ENCODE measurements at places on chromosomes 1 and 21.

DNA sequence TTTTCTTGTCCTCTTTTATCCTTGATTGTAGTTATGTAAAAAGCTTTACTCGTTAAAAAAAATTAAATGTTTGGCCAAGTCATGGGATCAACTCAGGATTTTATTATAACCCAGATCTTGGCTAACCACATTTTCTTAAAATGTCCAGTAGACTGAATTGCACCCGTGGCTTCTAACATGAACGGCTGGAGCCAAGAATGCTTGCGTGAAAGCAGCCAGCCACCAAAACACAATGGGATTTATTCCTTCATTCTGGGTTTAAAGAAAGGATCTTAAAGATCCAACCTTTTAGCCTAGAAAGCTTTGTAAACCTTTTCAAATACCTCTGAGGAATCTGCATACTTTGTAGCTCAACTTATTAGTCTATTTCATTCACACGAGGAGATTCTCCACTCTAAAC is 404.4 kb downstream of the USP25 start:
- DNase-seq, result peak; percentile 57

- no peak for DNase-seq
Observed at GRCh38 chr1:44496541-44497171, 91.6 kb downstream of the RNF220 start.

DNA sequence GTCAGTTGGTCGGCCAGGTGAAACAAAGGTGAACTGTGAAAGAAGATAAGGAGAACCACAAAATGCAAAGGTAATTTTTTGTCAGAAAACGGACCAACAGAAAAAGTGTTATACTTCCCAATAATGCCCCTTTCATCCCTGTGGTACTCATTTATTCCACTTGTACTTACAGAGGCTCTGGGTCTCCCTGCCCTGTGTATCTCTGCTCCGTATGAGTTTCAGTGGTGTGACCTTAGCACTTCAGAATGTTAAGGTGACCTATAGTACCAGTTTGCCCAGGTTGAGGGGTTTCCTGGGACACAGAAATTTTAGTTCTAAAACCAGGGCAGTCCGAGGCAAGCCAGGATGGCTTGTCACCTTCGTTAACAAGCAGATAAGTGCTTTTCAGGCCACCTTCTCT is 254.8 kb downstream of the OLFM3 start:
- DNase-seq, result no peak

DNA sequence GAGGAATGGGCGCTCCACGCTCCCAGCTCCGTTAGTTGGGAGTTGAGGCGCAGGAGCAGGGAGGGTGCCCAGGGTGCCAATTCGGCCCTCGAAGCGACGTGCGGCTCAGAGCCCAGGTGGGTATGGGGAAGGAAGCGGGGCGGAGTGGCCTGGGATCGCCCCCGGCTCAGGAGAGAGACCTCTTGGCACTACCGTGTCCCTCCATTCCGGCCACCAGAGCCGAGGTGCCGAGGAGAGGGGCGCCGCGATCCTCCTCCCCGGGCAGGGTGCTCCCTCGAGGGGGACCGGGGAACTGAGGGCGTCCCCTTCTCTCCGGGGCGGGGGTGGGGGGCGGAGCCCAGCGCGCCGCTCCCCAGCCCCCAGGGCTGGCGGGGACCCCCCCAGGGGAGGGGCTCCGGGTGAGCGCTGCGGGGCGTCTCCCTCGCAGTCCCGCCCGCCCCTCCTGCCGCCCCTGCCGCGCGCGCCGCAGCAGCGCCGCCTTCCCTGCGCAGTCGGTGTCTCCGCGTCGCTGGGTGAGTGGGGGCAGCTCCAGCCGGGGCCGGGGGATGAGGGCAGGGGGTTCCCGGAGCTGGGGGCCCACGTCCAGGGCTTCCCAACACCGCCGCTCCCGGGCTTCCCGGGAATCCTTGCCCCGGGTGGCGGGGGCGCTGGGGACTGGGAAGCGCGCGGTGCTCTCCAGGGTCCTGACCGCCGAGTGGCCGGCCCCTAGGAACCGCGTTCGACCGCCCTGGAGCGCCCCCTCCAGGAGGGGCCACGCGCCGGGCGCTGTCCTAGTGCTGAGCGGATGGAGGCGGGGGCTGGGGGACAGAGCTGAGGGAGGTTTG is at the start of gene HPCA:
HPCA (plus strand) TSS at position 488 of the 824 bp plus-strand sequence. CDS start 2,408 bp downstream, outside the sequence.
- peak; percentile 49 for DNase-seq

GRCh38 chr1:63732666-63733065 is 41.2 kb upstream of the ROR1 start:
- no peak for DNase-seq

DNA sequence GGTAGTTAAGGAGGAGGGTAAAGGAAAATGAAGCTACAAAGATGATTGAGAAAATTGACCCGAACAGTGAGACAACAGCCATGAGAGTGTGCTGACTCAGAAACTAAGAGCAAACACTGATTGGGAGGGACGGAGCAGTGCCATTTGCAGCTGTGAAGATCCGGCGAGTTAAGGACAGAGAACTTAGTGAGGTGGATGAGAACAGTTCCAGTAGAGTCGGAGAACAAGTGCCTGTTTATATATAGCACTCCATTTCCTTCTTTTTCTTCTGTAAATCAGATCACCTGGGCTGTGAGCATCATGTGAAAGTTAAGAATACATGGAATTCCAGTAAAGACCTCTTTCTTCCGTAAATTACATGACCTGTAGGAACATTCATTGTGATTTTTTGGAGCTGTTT is 145.7 kb downstream of the KCNK2 start:
- no peak for DNase-seq

- DNase-seq, result no peak
Observed at GRCh38 chr1:170538687-170539086, 6.7 kb downstream of the GORAB start.

DNA sequence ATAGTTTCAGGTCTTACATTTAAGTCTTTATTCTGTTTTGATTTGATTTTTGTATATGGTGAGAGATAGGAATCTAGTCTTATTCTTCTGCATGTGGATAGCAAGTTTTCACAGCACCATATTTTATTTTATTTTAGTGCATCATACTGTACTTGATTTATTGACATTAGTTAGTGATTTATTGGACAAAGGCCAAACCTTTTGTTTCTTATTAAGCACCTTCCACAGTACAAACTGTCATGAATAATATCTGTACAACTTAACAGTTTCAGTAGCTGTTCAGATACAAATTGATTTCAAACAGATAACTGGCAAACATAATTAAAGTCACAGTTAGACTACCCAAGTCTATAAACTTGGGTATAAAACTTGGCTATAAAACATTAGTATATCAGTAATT is 15.8 kb downstream of the CD1D start:
- no peak for DNase-seq

GRCh38 chr1:1307261-1307922 is 338 bp downstream of the ACAP3 start:
- peak; percentile 68 for DNase-seq

- no peak for DNase-seq
Observed at GRCh38 chr21:42437786-42438185, 34.1 kb downstream of the UBASH3A start.

- DNase-seq, result no peak
Observed at GRCh38 chr1:53265581-53265980, 27.3 kb upstream of the MAGOH start.

DNA sequence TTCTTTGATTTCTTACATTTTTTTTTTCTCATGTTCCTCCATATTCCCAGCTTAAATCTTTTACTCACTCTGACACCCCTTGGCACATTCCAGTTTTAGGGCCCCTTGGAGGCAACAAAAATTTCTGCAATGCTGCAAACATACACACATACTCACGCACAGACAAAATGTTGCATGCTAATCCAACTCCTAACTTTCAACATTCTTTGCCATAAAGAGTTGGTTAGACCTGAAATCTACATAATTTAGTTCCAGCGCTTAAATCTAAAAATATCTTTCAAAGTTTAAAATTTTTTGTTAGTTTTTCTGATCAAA is 103.9 kb downstream of the PTPN14 start:
- no peak for DNase-seq

DNA sequence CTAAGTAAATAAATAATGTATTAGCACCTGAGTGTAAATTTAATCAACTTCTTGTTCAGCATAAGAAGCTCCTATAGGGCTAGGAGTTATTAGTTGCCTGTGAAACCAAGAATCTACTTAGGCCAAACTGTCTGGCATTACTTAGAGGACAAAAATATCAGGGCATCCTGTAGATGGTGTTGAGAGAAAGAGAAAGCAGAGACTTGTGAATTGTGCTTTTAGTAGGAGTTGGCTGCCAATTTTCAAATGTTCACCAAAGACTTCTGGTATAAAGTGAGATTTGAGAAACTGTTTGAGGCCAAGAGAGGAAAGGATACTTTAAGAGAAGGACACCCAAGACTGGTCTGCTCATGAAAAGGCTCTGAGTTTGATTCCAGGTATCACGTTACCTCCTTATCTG is 315.5 kb upstream of the DEPDC1 start:
- DNase-seq, result no peak

GRCh38 chr1:196459383-196459782 is 148.9 kb downstream of the KCNT2 start:
- no peak for DNase-seq

DNA sequence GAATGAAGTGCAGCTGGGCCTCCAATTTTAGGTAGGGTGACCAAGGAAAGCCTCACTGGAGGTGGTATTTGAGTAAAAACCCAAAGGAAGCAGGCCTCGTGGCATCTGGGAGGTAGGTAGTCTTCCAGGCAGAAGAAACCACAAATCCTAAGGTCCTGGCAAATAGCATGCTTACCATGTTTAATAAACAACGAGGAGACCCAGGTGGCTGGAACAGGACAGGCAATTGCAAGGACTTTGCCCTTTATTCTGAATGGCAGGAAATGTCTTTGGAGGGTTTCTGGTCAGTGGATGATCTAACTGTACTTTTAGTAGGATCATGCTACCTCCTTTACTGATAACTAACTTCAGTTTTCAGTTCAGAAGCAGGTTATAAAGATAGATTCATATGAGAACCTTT is 52.2 kb downstream of the EPB41 start:
- no peak for DNase-seq

- DNase-seq, result no peak
Observed at GRCh38 chr1:108000620-108001111, 35.7 kb upstream of the VAV3 start.

DNA sequence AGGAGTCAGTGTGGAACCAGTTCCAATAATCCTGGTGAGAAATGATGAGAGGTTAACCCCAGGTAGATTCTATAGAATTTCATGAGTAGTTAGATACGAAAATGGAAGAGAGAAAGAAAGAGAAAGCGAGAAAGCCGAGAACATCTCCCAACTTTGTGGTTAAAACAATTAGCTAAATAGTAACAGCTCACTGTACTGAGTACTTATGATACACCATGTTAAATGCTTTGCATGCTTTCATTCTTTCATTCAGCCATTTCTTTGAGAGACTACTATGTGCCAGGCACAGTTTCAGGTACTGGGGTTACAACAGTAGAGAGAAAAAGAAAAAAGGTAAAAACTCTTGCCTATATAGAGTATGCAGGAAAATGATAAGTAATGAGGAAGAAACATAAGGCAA is 109.7 kb upstream of the SYT6 start:
- DNase-seq, result no peak

- no peak for DNase-seq
Observed at GRCh38 chr1:4512636-4513035, 141.8 kb upstream of the AJAP1 start.

GRCh38 chr1:37703061-37703460 is 10.7 kb downstream of the CDCA8 start:
- no peak for DNase-seq

GRCh38 chr1:70978623-70979022 is 69.0 kb downstream of the PTGER3 start:
- no peak for DNase-seq

DNA sequence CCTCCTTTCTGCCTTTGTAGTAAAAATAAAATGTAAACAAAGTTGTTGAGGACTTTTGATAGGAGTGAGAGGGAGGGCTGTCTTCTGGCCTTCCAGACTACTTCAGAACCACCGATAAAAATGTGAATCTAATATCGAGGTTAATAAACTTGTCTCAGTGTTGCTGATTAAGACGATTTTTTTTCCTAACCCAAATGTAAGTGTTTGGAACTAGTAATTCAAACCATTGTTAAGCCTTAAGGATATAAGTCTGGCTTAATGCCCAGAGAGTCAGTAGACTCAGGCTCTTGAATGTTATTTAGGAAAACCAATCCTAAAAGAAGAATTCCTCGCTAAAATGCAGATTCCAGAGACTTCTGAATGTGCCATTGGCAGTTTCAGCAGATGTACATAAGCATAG is 356.9 kb downstream of the SIPA1L2 start:
- DNase-seq, result no peak

DNA sequence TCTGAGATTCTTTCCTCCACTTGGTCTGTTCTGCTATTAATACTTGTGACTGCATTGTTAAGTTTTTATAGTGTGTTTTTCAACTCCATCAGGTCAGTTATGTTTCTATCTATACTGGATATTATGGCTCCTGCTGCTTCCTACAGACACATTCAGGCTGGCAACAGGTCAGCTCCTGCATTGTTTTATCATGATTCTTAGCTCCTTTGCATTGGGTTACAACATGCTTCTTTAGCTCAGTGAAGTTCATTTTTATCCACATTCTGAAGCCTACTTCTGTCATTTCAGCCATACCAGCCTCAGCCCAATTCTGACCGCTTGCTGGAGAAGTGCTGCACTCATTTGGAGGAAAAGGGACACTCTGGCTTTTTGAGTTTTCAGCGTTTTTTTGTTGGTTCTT is 37.3 kb upstream of the F3 start:
- DNase-seq, result no peak

DNA sequence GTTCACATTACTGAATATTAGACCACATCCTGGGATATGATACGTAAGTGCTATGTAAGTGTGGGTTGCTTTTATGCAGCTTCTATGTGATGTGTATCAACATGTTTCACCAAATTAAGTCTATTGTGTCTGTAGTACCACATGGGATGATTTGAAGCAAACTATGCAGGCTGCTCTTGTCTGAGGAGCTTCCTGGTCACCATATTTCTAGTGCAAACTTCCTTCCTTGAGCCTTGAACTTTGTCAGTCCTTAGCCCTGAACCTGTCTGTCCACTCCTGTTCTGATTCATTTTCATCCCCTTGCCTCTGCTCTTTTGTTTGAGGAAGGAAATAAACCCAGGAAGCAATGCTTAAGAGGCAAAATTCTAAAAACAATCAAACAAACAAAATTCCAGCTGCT is 117.5 kb upstream of the VANGL1 start:
- DNase-seq, result no peak

GRCh38 chr1:5664906-5665875 is 327.0 kb downstream of the NPHP4 start:
- no peak for DNase-seq

DNA sequence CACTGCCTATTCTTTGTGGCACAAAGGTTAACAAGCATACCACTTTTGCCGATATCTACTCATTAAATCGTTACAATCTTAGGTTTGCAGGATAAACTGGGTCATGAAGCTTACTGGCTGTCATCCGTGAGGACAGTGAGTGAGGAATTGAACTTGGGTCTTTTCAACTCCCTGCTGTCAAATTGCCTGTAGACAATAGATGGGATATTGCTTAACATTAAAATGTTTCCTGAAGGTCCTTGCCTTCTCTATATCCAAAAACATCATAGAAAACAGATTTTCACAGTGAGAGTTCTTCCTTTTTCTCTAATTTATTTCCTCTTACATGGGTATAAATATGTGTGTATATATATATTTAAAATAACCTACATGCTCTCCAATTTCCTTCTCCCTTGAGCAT is 257.8 kb downstream of the LMO4 start:
- no peak for DNase-seq

- no peak for DNase-seq
Observed at GRCh38 chr1:51285055-51285454, 45.3 kb downstream of the TTC39A start.

GRCh38 chr1:24443241-24443656 is 27.6 kb downstream of the NIPAL3 start:
- peak; percentile 45 for DNase-seq

All from HAP-1 (cell line).